Heart left ventricle (tissue), 16 donors: ENCODE measurements at places on chromosomes 1 and 21. TPM values are rescaled to one million over a fixed set of nuclear protein-coding genes. Genes with fewer than 3 reads are reported as not detected.
A peak's percentile ranks its signal among the peaks of the same experiment; 100 is the strongest.

GRCh38 chr1:247111259-247111699 lies 7.1 kb upstream of the ZNF669 start:
- no peak for DNase-seq
- peaks cover 4% of the 10 kb centered on the region for H3K4me1 ChIP-seq
- H3K36me3 ChIP-seq = no peaks in the 10 kb centered on the region
- H3K4me3 ChIP-seq = peak overlapping the region; percentile 80

- no peaks in the 10 kb centered on the region for H3K27me3 ChIP-seq
- no peak overlapping the region for H3K27ac ChIP-seq
- no peak for DNase-seq
- no peak overlapping the region for H3K4me3 ChIP-seq
Observed at GRCh38 chr1:201172999-201173610, 17.5 kb upstream of the IGFN1 start.

DNA sequence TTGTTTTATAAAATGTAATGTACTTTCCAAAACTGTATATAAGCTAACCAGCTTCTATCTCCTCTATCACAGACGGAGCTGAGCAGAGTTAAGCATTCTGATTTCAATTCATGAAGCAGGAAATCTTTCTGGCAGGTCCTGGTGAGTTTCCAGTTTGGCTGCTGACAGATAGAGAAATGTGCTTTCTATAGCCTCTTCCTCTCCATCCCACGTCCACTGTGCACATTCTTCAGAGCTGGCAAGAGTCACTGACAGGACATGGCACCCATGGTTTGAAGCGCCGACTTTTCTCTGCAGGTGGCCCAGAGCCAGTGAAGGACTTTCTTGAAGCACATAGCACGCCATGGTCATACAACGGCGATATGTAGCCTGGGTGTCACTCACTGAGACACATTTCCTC lies 52.3 kb upstream of the POU2F1 start:
- no peaks in the 10 kb centered on the region for H3K36me3 ChIP-seq
- DNase-seq = no peak
- H3K27me3 ChIP-seq = peaks cover 5% of the 10 kb centered on the region

GRCh38 chr1:150257624-150258585 lies at the start of gene CA14:
CA14 (plus strand) TSS chr1:150257774; CDS start chr1:150258129, 355 bp downstream.
- H3K27ac ChIP-seq = no peak within 1 kb of the TSS
- no peaks in the 10 kb centered on the region for H3K36me3 ChIP-seq
- no peak within 1 kb of the TSS for H3K4me3 ChIP-seq
- H3K27me3 ChIP-seq = no peaks in the 10 kb centered on the region
- DNase-seq = no peak

DNA sequence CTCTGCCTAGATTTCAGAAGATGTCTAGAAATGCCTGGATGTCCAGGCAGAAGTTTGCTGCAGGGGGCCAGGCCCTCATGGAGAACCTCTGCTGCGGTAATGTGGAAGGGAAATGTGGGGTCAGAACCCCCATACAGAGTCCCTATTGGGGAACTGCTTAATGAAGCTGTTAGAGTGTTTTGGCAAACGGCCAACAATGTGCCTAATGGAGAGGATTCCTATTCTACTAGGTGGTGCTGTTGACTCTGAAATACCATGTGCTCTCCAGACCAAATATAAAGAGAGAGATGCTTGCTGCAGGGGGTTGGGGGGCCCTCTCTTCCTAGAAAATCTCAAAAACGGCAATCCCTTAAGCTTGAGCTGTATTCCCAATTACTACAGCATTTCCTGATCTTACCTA lies 57.1 kb upstream of the DR1 start:
- H3K36me3 ChIP-seq = peaks cover 12% of the 10 kb centered on the region
- H3K27ac ChIP-seq = no peak overlapping the region
- DNase-seq = peak; percentile 6

DNA sequence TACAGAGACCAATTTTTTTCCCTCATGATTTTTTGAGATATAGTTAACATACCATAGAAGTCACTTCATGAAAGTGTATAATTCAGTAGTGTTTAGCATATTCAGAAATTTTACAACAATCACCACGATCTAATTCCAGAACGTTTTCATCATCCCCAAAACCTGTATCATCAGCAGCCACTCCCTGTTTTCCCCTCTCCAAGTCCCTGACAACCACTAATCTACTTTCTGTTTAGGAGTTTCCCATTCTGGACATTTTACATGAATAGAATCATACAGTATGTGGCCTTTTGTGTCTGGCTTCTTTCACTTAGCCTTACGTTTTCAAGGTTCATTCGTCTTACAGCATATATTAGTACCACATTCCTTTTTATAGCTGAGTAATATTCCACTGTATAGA lies 204.2 kb upstream of the PLD5 start:
- no peaks in the 10 kb centered on the region for H3K4me1 ChIP-seq
- no peak overlapping the region for H3K4me3 ChIP-seq
- no peak overlapping the region for H3K27ac ChIP-seq
- H3K27me3 ChIP-seq = no peaks in the 10 kb centered on the region
- DNase-seq = no peak

GRCh38 chr1:91015794-91016550 lies 5.9 kb downstream of the ZNF644 start:
- peaks cover 60% of the 10 kb centered on the region for H3K4me1 ChIP-seq
- H3K4me3 ChIP-seq = no peak overlapping the region
- H3K36me3 ChIP-seq = peaks cover 4% of the 10 kb centered on the region
- no peak overlapping the region for H3K27ac ChIP-seq

GRCh38 chr1:66282343-66282852 lies 251.6 kb upstream of the SGIP1 start:
- no peaks in the 10 kb centered on the region for H3K36me3 ChIP-seq
- no peak overlapping the region for H3K27ac ChIP-seq
- no peaks in the 10 kb centered on the region for H3K27me3 ChIP-seq
- peaks cover 15% of the 10 kb centered on the region for H3K4me1 ChIP-seq

DNA sequence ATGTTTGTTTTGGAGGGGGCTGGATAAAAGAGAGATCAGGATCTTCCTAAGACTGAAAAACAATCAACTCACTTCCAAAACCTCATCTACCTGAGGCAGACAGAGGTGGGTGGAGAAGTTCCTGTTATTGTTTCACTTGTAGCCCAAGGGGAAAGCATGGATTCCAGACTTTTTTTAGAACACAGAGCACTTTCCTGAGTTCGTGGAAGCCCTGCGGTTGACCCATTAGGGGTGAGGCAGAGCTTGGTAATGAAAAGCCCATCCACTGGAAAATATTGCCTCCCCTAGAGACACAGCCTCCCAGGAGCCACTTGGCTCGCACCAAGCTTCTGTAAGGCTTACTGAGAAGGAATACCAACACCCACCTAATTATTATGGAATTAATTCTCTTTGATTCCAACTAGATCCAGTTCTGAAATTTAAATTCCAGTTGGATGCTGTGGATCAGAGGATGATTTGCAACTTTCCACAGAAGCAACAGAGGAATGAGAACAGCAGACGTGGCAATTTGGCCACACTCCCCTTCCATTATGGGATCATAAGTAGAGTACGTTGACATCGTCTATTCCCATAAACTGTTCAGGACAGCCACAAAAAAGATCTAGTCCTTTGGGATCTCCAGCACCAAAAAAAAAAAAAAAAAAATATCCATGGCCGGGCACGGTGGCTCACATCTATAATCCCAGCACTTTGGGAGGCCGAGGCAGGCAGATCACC lies 4.1 kb upstream of the PEF1 start:
- peaks cover 40% of the 10 kb centered on the region for H3K4me1 ChIP-seq
- peak overlapping the region; percentile 69 for H3K27ac ChIP-seq
- no peak for DNase-seq
- H3K27me3 ChIP-seq = no peaks in the 10 kb centered on the region

DNA sequence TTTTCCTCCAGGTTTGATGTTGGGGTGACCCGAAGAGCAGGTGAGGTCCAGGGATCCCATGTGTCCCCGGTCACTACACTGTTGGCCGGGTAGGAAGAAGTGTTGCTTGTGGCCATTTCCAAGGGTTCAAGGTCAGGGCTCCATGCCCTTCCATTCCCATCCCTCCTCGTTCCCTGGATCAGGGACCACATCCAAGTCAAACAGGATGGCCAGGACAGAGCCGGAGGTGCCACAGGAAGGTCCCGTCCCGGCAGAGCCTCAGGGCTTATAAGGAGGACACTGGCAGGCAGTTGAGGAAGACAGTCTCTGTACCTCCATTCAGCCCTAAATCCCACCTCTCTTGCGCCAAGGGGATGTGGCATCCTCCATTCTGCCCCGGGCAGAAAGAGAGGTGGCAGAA lies 22.0 kb upstream of the FAM131C start:
- no peak for DNase-seq
- H3K27ac ChIP-seq = no peak overlapping the region
- H3K27me3 ChIP-seq = no peaks in the 10 kb centered on the region
- H3K4me1 ChIP-seq = no peaks in the 10 kb centered on the region
- no peak overlapping the region for H3K4me3 ChIP-seq
- H3K36me3 ChIP-seq = no peaks in the 10 kb centered on the region

- no peak overlapping the region for H3K4me3 ChIP-seq
- no peaks in the 10 kb centered on the region for H3K27me3 ChIP-seq
- peaks cover 27% of the 10 kb centered on the region for H3K4me1 ChIP-seq
- no peak for DNase-seq
Observed at GRCh38 chr1:46183926-46184557, 7.8 kb upstream of the P3R3URF start.

GRCh38 chr1:88433556-88433955 lies 250.5 kb upstream of the PKN2 start:
- H3K4me3 ChIP-seq = no peak overlapping the region
- no peaks in the 10 kb centered on the region for H3K4me1 ChIP-seq
- no peaks in the 10 kb centered on the region for H3K36me3 ChIP-seq

GRCh38 chr1:117479086-117479485 lies 111.8 kb downstream of the MAN1A2 start:
- H3K36me3 ChIP-seq = peaks cover 7% of the 10 kb centered on the region
- no peaks in the 10 kb centered on the region for H3K4me1 ChIP-seq
- no peak overlapping the region for H3K27ac ChIP-seq
- DNase-seq = no peak
- H3K4me3 ChIP-seq = no peak overlapping the region
- H3K27me3 ChIP-seq = no peaks in the 10 kb centered on the region

DNA sequence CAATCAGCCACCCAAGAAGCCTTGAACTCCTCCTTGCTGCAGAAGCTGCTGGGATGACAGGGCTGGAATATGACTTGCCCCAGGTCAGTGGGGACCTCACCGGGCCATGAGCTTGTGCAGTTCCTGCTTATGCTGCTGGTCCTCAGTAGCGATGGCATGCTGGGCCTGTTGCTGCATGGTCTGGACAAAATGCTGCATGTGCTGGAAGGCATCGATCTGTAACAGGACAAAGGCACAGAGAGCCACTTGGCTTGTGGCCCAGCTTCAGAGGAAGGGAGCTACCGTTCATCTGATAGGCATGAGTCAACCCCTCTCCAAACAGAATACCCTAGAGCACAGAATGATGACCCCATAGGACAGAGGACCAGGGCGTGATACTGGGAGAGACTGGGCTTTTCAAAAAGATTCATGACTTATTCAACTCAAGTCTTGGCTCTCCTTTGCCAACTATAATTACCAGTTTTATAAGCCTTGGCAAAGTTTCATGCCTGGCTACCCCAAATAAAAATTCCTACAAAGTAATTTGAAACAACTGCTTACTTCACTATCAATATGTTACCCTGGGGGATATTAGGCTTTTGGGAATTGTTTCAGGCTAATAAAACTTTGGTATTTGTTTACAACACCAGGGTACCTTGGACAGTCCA lies 34.7 kb upstream of the EXOSC10 start:
- peaks cover 33% of the 10 kb centered on the region for H3K36me3 ChIP-seq
- DNase-seq = no peak
- H3K27me3 ChIP-seq = no peaks in the 10 kb centered on the region
- no peak overlapping the region for H3K4me3 ChIP-seq

Gene C1orf174
- 14.0 TPM for total RNA-seq

Gene SLAMF1
- total RNA-seq = not detected
